AML-193 (cell line): ENCODE measurements at places on chromosomes 2 and 18.

DNA sequence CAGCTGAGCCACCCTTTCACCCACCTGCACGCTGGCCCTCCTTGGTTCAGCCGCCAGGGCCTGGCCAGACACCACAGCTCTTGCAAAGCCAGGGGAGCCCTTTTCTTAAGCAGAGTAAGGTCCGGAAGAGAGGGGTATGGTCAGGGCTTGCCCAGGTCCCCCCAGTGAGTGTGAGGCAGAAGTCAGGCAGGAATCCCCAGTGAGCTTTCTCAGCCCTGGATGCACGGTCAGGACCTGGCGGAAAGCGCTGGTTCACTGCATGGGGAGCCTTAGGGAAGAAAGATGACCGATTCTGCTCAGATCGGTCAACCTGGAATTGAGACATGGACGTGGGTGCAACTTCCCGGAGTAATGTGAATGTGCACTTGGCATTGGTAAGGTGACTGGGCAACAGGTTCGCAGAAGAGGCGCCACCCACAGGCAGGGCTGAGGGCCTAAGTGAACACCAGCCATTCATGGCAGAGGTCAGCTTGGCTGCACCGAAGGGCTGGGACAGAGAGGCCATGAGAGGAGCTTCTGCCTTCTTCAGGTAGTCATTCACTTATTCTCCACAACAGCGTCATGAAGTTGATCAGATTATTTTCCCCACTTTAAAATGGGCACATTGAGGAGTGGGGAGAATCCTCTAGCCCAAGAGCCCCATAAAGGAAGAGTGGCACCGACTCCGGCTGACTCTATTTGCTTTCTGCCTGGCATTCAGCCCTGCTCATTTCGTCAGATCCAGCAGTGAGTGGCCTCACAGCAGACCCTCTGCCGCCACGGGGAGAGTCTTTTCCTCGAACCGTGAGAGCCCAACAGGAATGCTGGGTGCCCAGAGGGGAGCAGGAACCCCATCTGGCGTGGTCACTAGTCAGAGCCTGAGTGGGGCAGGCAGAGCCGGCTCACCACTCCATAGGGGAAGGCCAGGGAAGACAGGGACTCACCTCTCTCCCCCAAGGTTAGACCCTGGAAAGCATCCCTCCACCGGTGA is 35.8 kb downstream of the SCTR start:
- no peak for DNase-seq

DNA sequence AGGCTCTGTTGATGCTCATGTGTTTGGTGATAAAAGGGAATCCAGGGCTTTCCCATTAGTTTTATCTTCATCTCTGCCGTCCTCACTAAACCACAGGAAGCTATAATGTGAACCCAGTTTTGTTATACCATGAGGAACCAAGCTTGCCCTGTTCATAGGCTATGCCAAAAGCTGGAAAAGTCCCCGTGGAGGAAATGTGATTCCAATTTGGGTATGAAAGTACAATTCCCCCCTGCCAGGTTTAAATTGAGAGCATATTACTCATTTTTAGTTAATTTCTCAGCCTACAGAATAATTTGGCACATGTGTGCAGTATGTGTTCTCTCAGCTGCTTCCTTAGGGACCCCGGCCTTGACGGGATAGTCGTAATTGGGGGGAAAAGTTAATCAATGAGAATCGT is 327.4 kb downstream of the RND3 start:
- DNase-seq: no peak

- no peak for DNase-seq
Observed at GRCh38 chr2:101776172-101777043, 78.9 kb downstream of the MAP4K4 start.

GRCh38 chr2:113000436-113000835 is 4.8 kb upstream of the IL36A start:
- DNase-seq: no peak

DNA sequence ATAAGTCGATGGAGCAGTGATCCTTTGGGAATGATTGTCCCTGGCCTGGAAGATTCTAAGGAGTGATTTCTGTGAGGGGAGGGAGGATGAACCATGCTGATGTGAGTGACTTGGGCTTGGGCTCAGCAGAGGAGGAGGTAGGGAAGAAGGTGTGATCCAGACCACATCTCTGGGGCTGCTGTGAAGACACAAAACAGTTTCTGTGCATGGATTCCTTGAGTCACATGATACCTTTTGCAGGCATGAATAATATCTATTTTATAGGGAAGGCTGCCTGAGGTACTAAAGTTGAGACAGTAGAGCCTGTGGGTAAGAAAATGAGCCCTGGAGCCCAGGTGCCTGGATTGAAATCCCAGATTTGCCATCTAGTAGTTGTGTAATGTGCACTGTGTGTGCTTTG is 29.8 kb downstream of the SLC1A4 start:
- DNase-seq: no peak

GRCh38 chr2:42978887-42979415 is 186.6 kb upstream of the HAAO start:
- DNase-seq: no peak

DNA sequence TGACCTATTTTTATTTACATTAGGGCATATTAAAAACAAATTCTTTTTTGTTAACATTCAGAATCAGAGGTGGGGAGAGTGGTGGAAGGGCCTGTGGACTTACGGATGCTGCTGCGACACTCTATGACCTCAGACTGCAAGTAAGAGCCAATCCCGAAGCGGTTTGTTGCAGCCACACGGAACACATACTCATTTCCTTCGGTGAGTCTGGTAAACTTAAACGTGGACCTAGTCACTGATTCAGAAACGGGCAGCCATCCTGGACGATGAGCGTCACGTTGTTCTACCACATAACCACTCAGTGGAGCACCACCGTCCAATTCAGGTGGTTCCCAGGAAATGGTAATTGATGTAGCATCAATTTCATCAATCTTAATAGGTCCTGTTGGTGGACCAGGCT is 61.9 kb downstream of the PLEKHA3 start:
- no peak for DNase-seq

GRCh38 chr2:15956751-15957736 is 16.7 kb downstream of the MYCN start:
- DNase-seq: no peak

DNA sequence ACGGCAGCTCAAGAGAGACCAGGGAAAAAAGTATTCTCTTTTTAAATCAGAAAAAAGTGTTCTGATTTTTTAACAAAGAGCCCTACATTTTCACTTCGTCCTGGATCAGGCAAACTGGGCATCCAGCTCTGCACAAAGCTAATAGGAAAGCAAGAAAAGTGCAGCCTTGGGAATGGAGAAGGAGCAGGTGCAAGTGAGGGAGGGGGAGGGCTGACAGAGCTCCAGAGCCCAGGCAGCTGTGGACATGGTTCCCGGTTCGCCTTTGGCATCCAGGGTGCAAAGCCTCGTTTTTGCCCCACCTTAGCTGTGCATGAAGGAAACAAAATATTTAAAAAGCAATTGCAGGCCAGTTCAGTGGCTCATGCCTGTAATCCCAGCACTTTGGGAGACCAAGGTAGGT is 82.2 kb downstream of the FAM124B start:
- no peak for DNase-seq

DNA sequence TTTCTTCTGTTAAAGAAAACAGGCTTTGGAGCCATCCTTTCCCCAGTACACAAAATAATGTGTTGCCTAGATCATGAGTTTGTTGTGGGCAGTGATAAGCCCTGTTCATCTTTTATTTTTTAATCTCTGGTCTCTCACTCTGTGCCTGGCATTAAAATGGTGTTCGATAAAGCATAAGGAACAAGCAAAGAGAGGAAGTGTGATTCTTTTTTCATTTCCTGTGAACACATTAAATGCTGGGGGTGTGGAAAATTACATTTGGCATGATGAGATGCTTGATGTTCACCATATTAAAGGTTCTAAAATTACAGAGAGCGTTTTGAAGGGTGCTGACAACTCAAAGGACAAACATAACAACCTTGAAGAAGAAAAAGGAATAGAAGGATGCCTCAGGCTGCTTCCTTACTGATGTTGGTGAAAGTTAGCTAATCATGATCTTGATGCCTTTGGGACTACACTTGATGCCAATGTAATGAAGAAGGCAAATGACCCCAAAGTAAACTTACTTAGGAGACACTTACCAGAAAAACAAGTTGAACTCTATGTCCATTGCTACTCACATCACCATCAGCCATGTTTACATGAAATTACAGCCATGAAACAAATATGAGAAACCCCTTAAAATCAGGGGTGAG is 33.0 kb downstream of the TMEFF2 start:
- DNase-seq: no peak

DNA sequence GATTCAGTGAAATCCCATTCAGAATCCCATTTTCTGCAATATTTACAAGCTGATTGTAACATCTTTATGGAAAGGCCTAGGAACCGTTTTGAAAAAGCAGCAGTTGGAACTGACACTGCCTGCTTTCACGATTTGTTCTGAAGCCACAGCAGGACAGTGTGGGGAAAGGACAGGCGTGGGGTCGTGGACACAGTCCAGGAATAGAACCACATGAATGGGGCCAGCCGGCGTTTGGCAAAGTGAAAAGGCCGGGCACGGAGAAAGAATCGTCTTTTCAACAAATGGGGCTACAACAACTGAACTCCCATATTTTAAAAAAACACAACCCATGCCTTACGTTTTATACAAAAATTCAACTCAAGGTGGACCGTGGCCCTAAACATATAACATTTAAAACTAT is 69.8 kb downstream of the SLC66A2 start:
- no peak for DNase-seq

DNA sequence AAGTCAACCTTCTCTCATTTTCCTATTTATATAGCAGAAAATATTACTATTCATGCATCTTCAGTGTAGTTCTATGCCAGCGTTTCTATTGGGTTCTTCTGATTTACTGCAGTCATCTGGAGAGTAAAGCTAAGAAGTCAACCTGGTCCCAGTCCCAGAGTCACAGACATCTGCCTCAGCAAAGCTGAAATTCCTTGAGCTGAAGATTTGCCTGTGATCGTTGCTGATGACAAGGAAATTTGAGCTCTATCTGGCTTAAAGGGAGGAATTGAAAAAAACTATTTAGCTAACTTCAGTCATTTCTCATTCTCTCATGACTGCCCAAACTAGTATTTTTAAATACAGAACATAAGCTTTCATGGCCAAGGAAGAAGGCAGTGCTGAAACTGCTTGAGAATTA is 45.7 kb downstream of the RND3 start:
- DNase-seq: no peak

DNA sequence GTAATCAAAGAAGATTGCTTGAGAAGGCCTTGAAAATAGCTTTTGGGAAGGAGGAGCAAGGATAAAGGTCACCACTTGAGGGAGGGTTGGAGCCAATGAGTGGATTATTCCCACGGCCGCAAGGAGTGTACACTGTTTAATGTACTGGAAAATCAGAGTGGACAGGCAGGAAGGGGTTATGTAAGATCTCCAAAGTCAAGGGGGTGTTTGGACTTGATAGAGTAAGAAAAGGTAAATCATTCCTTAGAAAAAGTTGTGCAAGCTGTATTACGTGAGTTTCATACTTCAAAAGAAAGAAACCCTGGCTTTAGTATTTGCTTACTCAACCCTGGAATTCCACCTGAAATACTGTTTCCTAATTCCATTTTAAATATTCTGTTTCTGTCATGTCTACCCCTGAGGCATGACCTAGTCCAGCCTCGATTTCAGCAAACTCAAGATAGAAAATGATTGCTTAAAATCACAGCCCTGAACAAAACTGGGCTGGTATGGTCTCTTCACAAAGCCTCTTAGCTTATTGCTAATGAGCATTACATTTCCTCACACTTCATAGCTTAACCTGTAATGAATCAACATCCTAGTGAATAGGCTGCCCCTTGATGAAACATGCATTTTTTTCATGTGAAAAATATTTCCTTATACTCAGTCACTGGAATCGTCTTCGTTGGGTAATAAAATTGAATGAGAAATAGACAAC is 1.1 kb downstream of the MREG start:
- no peak for DNase-seq

- DNase-seq: peak; percentile 7
Observed at GRCh38 chr2:159139216-159139933, 147.1 kb downstream of the WDSUB1 start.

GRCh38 chr2:44542520-44542919 is 180.8 kb downstream of the CAMKMT start:
- DNase-seq: no peak

GRCh38 chr2:189913821-189914220 is 129.6 kb downstream of the PMS1 start:
- DNase-seq: no peak

GRCh38 chr2:69584127-69584889 is 59.2 kb downstream of the AAK1 start:
- no peak for DNase-seq

DNA sequence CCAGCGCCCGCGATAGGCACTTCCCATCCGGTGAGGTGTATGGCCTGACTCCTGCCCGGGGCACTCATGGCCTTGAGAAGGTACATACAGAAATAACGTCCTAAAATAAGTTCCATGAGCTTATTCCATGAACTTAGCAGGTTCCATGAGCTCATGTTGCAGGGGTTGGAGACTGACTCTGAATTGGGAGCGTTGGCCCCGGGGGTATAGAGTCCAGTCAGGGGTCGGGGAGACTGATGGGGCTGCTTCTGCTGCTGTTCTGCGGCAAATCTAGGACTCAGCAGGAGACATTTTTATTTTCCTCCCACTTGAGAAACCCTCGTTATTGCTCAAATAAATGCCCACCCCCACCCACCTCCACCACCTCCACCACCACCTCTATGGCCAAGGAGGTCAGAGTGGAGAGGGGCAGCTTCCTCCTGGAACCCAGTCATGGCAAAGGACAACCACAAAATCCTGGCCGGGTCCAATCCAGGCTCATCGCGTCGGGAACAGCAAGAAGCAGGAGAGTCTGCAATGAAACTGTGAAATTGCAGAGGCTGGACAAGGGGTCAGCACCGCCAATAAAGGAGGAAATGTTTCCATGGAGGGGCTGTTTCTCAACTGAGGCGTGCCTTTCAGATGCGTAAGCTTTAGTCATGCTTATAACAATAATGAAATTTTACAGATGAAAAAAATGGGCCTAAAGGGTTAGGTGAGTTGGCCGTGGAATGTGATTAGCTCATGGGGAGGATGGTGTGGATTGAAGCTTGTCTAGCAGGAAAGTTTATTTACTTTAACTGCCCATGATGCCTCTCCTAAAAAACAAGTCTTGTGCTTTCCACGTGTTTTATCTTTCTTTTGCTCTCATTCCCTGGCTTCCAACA is 136.6 kb upstream of the ALKAL2 start:
- DNase-seq: no peak

DNA sequence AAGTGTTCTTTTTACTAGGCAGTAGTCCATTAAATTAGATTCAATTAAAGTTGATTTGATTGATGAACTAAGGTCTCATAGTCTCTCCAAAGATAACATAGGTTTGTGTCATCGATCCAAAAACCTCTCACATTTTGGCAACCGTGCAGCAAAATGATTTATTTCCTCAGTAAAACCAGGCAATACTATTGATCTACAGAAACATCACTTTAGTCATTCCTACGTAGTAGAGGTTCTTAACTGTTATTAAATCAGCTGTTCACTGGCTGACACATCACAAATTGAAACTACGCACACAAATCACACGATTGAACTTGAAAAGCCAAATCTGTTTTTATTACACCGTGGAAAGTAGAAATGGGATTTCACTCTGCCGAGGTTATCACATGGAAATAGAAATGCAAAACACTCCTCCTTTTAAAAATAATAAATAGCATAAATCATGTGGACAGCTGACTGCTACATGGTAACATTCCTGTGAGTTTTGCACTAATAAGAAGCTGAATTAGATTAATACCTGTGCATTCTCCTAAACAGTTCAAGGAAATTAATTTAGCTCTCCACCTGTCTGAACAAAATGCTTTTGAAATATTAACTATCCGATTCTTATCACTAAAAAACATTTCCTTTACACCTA is 262.5 kb downstream of the CDH20 start:
- no peak for DNase-seq
